ENCODE measurements at places on chromosomes 4 and X.

DNA sequence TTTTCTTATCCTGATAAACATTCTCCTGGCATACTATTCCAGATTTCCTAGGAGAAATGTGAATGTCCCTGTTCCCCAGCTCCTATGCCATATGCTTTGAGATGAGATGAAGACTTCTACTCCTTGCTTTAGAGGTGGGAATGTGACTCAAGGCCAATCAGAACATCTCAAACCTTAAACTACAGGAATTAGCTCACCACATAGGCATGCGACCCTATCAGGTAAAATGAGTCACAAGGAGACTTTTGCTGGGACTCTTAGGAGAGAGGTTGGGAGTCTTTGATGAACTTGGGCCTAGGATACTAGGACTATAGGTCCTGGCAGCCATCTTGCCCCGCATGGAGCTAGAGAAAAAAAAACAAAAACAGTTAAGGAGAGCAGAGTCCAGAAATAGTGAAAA lies 5.8 kb upstream of the USO1 start:
- DNase-seq: no peak

GRCh38 chr4:26473893-26474292 lies 16.4 kb downstream of the CCKAR start:
- no peak for DNase-seq

- no peak for DNase-seq
These were observed 302.7 kb downstream of the PACRGL start for GRCh38 chr4:21002976-21003375.

- DNase-seq: no peak
These were observed 25.9 kb upstream of the ING2 start for GRCh38 chr4:183478926-183479325.

- no peak for DNase-seq
These were observed 58.0 kb downstream of the SMAD1 start for GRCh38 chr4:145539671-145540070.

GRCh38 chr4:7571701-7572100 lies 137.0 kb upstream of the PSAPL1 start:
- DNase-seq: no peak

- no peak for DNase-seq
These were observed 64.5 kb upstream of the MMAA start for GRCh38 chr4:145554691-145555090.

DNA sequence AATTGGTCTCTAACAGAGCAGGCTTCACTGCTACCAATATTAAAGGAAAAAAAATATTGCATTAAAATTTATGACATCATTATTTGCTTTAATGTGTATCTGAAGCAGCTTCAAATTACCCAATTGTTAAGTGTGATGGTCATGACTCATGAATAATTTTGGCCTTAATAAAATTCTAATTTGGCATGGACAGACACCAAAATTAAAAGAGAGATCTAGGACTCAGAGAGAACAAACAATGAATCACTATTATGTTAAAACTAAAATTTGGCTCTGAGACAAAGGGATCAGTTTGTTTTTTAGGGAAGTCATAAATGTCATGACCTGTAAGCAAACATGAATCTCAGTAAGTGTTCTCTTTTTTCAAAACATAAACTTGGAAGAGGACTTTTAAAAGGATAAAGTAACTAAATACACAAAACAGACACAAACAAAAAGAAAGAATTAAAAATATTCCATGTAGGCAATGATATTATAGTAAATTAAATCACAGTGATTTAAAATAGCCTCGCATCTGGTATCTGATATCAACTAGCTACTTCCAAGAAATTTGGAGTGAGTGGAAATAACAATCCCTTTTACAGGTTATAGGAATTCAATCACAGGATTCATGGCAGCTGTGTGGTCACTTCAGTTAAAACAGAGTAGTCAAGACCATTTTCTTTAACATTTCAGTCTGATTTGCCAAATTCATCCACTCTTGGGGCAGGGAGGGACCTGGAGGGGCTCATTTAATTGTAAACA lies 11.6 kb downstream of the VEGFC start:
- no peak for DNase-seq

DNA sequence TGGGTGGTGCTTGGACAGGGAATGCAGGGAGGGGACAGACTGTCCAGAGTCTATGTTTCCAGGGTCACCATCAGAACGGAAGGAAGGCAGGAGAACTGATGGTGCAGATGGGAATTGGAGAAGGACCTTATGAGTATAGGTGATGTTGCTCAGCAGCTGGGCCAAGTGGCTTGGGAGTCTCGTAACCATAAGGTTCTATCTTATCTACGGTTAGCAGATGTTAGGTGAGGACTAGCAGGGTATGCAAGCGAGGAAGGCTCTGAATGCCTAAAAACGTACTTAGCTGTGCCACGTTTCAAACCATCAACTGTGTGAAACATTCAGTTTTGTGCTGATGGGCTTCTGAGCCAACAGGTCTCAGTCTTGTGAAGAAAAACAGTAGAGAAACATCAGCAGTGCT lies 22.4 kb downstream of the MAGEA9 start:
- DNase-seq: no peak

DNA sequence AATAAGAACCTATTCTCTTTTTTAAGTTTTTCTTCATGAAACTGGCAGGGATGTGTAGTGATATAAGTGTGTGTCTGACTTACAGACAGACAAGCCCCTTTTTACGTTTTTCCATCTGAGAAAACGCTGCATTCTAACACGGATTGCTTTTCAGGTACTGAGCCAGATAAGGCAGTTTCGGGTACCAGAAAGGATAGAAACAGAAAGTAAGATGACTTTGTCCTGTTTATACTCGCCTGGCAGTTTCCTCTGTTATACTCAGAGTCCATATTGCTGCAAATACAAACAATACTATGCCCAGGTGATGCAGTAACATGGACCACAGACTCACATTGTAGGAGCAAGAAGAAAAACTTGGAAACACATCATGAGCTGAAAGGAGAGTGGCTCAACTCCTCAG lies 2320.6 kb upstream of the AGA start:
- DNase-seq: no peak

DNA sequence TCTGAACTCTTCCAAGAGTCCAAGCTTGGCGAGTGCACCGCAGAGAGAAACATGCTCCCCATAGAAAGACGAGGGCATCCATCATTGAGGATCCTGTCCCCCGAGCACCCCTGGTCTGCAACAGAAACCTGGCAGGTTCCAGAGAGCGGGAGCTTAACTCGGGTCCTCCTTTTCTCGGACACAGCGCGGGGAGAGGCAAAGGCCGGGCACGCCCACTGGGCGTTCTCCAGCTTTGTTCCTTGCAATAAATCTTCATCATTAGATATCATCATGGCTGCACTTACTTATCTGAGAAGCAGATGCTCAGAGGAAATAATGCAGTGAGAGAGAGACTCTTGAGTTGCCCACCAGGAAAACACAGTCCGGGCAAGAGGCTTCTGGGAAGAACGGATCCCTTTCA lies 90.1 kb upstream of the PSAPL1 start:
- DNase-seq: no peak

DNA sequence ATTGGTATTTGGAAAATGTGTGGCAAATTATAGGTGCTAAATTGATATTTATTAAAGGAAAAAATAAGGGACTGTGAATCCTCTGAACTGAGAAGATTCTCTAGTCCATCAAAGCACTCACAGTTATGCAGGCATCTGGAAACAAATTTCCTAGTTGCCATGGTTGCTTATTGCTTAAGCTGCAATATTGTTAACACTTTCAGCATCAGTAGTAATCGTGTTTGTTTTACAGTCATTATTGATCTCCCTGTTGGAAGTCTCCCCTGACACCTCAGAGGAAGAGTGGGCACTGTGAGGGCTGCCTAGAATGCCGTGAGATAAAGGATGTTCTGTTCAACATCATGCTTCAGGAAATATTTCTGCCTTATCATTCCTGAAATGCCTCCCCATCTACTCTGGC lies 2004.3 kb upstream of the ADGRL3 start:
- DNase-seq: no peak

DNA sequence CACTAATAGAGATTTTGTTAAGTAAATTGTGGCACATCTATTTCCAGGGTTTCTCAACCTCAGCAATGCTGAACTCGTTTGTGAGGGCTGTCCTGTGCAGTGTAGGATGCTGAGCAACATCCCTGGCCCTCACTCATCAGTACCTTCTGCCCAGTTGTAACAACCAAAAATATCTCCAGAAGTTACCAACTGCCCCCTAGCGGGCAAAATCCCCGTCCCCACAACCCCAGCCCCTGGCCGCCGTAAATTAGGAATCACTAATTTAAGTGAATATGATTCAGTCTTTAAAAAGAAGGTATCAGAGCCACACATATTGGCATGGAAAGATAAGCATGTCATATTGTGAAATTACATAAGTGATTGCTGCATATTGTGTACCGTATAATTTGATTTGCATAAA lies 123.4 kb downstream of the ASB9 start:
- peak; percentile 2 for DNase-seq

All from stimulated activated naive CD4-positive, alpha-beta T cell treated with Interleukin-2 at 50 U/mL for 16 hours (primary cell).